ENCODE measurements at places on chromosomes 3 and 15.

DNA sequence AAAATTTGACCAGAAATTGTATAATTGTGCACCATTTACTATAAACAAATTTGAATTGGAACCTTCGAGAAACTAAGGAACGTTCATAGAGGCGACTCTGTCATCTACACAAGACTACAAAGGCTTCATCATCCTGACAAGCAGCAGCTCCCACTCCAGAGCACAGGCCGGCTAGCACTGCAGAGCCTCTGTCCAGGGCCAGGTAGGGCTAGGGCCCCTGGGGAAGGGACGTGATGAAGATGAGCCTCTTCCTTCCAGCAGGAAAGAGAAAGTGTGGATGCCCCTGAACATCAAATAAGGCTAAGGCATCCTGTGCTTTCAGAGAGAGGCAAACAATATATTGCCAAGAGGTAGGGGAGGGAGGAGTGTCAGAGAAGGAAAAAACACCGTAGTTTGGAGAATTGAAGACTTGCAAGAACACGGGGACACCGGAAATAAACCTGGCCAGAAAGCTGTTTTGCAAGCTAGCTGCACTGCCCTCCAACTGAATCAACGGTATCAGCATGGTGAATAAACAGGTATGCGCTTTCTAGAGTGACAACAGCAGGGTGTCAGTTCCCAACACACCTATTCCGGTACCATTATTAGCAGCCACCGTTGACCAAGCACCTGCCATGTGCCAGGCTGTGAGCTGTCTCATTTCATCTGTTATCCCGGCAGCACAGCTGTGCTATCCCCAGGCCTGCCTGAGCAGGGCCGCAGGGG is 12.4 kb downstream of the XXYLT1 start:
- DNase-seq: no peak

DNA sequence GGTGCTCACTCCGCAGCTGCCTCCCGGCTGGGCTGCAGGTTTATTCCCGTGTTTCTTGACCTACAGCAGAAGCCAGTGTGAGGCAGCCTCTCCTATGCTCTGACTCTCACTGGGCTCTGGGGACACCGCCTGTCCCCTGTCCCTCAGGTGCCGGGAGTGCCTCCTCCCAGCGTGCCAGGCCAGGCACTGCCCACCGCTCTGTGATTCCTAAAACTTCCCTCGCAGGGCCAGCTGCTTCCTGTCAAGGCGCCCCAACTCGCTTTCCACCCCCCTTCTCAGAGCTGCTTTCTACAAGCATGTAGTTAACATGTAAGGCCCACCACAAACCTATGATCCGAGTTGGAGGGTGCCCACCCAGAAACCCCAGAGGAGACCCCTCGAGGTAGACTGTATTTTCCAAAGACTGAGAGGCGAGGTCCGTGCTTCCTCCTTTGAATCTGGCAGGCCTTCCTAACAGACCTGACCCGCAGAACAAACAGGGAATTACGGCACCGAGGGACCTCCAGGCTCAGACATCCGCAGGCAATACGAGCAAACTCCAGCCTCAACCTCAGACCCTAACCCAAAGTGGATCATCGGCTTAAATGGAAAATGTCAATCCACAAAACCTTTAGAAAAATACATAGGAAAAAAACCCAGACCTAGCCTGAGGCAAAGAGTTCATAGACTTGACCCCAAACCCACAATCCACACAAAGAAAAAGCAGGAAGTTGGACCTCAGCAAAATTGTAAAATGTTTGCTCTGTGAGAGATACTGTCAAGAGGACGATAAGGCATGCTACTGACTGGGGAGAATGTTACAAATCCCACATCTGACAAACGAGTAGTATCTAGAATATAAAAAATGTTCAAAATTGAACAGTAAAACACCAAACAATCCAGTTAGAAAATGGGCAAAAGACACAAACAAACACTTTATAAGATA is 121.3 kb upstream of the IQSEC1 start:
- DNase-seq: no peak

DNA sequence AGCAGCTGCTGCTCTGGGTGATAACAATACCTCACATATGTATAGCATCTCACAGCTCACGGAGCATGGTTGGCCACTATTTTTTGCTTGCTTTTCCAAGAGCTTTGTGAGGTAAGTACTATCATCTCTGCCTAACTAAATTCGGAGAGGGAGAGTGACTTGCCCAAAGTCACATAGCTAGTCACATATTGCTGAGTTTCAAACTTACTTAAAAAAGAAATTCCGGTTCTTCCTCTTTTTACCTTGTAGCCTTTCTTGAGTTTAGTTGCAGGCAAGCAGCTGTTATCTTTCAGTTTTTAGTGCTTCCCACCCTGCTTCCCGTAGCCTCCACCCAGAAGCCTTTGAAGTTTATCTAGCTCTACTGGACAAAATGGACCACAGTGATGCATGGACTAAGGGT is 309.2 kb downstream of the PDCD6IP start:
- no peak for DNase-seq

GRCh38 chr15:66027268-66027805 is 158.0 kb downstream of the RAB11A start:
- no peak for DNase-seq

DNA sequence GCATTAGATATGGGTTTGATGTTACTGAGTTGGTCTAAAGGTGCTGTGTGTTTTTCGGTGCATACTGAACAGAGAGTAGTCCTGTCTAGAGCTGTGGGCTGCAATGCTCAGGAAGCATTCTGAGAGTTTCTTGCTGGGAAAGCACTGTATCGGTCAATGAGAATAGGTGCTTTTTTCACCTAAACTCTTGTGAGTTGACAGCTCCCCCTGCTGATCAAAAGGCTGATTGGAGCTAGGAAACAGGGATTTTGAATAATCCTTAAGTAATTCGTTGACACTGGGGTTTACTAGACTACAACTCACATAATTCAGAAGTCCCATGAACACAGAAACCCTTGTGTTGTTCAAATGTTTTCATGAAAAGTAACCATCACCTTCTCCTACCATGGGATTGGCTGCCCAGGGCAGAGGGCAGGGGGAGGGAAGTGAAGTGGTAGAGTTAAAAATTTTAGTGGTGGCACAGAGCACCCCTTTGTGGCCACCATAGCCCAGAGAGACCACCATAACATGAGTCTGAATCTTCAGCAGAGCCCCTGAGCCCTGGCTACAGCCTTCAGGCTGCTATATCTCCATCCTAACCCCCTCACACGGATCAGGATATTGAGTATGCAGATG is 13.0 kb upstream of the MANF start:
- peak; percentile 5 for DNase-seq

DNA sequence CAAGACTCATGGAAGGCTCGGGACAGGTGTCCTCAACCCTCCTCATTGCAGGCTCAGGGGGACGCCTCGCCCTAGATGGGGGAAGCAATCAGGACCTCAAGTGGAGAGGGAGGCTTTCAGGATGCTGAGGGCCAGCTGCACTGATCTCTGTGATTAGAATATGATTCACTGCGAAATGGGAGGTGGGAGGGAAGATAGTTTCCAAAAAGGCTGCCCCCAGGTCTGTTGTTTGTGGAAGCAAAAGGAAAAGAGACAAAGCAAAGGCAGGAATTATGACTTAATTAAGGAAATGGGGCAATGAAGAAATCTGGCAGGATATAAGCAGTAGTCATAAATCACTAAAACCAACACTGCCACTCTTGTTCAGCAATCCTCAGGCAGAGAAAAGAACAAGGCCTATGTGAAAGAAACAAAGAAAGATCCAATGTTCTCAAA is 85.6 kb upstream of the ABHD17C start:
- DNase-seq: no peak

DNA sequence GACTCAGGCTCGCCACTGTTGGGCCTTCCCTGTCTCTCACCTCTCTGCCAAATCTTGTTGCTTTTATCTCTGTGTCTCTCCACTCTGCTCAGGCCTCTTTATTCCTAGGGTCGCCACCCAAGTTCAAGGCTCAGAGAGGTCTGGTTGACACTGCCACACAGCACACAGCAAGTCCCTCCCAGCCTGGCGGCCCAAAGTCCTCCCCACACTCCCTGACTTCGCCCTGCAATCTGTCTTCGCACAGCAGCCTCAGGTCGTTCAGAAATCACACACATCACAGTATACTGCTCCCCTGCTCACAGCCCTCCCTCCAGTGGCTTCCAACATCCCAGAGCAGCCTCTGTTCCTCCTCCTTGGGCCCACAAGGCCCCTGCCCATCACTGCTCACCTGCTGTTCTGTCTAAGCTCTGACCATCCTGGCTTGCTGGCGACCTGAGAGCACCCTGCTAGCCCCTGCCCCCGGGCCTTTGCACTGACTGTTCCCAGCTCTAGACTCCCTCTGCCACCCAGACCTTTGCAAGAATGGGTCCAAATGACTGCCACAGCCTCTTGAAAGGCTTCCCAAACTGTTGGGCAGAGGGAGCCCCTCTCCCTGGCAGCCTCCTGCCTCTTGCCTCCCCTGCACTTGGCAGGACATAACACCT is 48.4 kb downstream of the MGLL start:
- DNase-seq: no peak

DNA sequence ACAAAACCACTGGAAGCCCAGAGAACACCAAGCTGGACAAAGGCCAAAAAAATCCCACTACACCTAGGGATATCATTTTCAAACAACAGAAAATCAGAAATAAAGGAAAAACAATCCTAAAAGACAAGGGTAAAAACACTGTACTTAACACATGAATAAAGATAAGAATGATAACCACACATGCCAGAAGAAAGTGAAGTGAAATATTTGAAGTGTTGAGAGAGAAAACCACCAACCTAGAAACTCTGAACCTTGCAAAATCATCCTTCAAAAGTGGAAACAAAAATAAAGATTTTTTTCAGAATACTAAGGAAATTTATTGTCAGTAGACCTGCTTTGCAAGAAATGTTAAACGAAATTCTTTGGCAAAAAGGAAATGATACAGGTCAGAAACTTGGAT is 45.1 kb downstream of the KPNA1 start:
- DNase-seq: no peak

DNA sequence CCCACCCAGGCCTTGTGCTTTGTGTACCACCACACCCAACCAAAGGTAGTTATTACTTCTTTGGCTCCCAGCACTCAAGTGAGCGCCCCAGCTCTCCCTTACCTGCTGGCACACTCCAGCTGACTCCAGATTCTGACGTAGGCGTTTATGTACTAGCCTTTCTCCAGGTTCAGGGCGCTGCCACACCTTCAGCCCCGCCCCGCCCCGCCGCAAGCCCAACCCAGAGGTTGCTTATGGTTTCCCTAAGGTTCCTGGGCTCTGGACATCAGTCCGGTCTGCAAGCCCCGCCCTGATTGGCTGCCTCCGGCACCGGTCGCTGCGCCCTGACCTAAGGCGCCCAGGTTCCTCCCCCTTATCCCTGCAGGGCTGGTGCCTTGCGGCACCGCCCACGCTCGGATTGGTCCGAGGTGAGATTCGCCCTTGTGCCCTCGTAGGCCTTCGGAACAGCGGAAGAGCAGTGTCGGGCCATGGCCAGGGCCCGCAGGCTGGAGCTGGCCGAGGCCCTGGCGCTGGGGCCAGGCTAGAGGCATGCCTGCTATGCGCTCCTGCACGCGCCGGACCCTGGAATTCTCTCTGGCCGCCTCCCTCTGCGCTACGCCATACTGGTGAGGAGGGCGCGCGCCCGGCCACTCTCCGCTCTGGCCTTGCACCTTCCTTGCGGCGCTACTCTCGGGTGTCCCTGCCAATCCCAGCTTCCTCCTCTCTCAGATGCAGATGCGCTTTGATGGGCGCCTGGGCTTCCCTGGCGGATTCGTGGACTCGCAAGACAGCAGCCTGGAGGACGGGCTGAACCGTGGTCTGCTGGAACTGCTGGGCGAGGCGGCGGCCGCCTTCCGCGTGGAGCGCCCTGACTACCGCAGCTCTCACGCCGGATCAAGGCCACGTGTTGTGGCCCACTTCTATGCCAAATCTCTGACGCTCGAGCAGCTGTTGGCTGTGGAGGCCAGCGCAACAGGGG is 19.8 kb upstream of the NUDT16 start:
- no peak for DNase-seq

DNA sequence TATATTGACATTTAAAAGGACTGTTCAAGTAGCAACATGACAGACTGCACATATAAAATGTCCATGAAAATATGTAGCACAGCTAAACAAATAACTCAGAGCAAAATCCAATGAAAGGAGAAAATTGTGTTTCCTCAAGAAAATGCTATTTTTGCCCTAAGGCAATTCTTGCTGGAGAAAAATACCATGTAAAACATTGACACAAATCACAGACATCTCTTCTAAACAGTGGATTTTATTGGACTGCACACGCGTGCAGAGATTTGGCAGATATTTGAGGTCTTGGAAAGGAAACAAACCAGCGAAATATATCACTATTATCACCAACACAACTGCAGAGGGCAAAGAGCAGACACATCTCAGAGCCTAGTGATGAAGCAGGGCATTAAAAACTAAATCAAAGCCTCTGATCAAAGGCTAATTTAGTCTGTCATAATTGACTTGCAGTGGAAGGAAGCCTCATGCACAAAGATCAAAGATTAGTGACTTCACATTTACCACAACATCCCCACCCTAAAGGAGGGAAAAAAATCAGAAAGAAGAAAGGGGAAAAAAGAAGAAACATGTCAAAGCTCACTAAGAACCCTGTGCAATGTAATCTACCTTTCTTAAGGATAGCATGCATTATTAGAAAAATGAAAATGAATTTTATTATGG is 52.4 kb downstream of the CHL1 start:
- no peak for DNase-seq

DNA sequence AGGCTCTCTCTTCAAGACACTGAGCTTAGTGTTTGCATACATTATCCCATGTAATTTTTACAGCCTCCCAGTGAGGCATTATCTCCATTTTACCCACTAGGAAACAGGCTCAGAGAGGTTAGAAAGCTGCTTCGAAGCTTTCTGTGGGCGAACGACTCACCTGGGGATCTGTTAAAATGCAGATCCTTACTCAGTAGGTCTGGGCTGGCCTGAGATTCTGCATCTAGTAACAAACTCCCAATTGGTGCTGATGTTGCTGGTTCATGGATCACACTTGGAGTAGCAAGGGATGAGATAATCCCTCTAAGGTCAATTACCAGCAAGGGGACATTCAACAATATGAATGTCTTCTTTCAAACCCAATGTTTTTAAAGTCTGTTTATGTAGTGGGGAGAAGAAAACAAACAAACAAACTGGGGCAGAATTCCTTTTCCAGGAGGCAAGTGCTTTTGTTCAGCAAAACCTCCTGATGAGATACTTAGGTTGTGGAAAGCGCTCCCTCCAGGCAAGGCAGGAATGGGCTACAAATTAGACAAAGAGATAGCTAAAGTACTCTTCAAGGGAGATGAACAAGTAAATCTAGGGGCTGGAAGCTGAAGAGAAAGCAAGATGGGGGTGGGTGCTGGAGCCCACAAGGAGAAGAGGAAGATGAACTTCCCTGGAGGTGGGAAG is 311.9 kb downstream of the SHQ1 start:
- DNase-seq: no peak

DNA sequence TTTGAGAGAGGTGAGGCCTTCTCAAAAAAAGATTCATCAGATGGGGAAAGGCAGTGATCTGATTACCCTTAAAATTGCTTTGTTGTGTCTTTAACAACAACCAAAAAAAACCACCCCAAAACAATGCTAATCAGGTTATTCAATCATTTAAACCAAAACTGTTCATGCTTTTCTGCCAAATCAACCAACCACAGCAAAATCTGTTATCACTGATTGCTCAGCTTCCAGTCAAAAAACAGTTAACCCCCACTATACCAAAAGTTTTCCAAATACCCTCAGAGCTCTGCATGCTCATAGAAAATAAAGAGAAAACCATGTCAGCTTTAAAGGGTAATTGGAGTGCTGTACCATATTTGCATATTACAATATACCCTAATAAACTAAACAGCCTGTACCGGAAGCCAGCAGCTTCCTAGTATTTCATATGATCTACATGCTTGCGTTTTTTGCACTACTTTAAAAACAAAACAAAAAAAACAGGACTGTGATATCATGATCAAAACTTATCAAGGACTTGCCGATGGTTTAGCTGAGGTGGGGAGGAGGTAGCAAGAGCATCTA is 22.8 kb downstream of the SATB1 start:
- DNase-seq: no peak

GRCh38 chr3:130979117-130979516 is 47.5 kb downstream of the ASTE1 start:
- no peak for DNase-seq

Data from BJ (cell line).